ENCODE measurements at places on chromosomes 12 and 14.
A peak's percentile ranks its signal among the peaks of the same experiment; 100 is the strongest.

GRCh38 chr14:35861204-35861868, 35.2 kb downstream of the BRMS1L start:
- no peak for DNase-seq

DNA sequence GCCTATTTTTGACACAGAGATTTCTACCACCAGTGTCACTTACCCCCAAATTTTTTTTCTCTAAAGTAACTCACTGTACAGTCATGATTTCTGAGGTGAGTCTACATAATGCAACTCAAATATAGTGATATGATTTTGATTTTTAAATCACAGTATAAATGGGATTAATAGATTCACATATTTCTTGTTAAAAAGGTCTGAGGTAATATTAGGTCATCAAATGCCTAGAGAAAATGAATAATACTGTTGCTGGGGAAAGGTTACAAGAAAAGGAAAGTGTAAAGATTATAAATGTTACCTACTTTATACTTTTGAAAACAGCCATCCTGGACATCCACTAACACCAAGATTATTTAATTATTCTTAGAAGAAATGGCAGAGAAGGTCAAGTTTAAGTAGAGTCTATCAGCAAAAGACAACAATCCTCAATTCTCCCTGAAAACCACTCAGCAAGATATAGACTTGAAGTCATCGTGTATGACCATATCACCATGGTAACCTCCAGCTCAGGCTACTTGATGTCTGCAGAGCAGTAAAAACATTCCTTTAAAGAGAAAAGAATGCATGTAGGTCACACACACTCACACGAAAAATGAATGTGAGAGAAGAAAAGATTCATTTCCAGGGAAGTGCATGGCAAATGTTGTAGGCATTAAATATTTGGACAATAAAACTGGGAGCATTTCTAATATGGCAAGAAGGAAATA, 58.7 kb downstream of the CCDC59 start:
- no peak for DNase-seq

DNA sequence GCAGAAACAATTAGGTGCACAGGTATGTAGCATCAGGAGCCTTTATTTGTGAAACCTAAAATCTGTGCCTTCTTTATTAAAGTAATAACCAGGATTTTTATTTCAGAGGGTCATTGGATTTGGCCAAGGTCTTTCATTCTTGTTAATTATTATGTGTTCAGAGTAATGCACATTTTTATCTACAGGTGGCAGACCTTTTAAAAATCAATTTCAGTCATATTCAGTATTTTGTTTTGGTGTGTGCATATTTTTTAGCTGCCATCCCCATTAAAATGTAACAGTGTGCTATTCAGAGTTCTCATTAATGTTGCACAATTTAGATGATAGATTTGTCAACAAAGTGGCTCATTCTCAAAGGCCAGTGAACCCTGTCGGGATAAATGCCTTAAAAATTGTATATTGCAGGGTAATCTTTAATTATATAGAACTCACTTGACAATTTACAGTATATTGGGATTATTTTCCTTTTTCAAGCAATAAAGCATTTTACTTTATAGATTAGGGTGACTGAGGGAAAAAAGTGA, 319.3 kb upstream of the SOX5 start:
- no peak for DNase-seq

- peak; percentile 97 for DNase-seq
These were observed 105.4 kb upstream of the MED13L start for GRCh38 chr12:116382686-116383530.

GRCh38 chr12:27902651-27903050, 69.9 kb downstream of the PTHLH start:
- DNase-seq, result no peak

- DNase-seq, result no peak
These were observed 237.2 kb upstream of the FKBP4 start for GRCh38 chr12:2557597-2557996.

GRCh38 chr12:89525305-89525823, 483 bp downstream of the POC1B start:
- DNase-seq, result no peak

DNA sequence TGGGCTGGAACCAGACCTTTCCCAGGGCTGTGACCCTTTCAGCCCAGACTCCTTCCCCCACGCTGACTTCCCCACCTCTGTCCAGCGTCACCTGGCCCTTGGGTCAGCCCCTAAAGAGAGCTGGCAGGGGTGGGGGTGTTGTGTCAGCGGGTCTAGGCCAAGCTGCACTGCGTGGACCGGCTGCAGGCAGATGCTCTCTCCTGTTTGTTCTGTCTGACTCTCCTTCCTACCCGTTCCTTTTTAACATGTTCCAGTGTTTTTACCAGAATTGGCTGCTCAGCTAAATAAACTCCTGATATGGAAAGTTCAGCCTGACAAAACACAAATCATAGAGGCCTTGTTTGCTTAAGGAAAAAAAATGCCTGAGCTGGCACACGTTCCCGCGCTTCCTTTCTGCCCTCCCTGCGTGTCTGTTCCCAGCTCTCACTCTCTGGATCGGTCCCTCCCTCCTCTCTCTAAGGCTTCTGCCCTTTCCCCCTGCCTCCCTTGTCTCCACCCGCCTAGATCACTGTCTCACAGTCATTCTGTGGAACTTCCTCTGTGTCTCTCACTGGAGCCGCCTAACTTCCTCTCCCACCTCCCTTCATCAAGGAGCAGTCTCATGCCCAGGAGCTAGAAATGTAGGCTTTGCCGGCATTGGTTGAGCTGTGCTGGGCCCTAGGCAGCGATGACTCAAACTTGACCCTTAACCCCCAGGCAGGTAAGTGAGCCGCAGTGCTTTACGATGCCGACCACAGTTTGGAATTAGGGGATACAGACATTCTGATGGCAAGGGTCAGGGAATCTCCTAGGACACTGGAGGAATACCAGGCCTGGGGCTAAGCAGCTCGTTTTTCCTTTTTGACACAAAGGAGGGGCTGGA, 15.5 kb upstream of the MLXIP start:
- no peak for DNase-seq

DNA sequence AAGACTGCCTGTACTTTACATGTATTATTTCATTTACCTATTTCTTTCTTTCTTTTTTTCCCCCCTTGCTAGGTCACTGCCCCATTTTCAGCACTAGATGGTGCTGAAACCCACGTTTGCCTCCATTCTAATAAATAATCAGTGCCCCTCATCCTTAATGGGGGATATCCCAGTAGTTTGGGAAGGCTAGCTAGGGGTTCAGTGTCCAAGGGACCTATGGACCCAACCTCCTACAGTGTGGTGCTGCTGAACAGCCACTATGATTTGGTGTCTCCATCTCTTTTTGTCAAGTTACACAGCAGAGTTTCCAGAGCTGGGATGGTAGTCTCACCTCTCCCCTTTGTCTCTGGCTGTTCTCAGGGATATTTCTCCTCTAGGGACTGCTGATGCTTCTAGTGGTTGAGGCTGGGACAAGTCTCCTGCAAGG, 6.5 kb upstream of the HCFC2 start:
- no peak for DNase-seq

Measured in fibroblast of skin of left biceps (primary cell).